Cortex of kidney (tissue), 1 donor: ENCODE measurements at places on chromosomes 7 and 10.

GRCh38 chr7:25254604-25255003, 26.3 kb upstream of the NPVF start:
- DNase-seq = no peak

DNA sequence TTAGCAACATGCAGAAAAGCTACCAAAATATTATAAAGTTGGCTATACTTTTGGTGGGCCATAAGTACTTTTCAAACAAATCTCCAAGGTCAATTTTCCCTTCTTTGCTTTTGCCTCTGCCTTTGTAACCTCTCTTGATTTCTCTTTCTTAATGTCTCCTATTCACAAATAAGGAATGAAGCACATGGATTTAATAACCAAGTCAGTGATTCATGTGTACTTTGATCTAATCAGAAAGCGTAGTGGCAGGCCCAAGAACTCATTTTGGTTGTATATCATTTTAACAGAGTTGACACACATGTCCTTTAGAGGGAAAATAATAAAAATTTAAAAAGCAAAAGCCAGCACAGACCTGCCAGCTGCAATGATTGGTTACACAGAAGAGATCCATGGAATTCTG, 93.7 kb downstream of the FZD1 start:
- no peak for DNase-seq

DNA sequence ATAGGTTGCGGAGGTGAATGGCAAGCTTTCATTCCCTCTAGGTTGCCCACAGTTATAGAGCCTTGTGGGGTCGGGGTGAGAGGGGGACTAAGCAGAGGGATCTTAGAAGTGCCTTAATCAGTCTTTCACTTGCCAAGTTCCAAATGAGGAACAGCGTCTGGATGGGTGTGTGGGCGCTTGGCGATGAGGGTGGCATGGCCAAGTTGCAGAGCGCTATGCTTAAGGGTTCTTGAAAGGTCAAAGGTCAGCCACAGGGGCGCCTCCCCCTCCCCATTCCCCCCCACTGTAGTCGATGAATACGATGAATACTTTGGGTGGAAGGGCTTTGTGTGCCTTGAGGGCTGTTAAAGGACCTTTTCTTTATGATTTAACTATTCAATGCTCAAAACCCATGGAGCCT, 185.0 kb downstream of the TCF7L2 start:
- no peak for DNase-seq

GRCh38 chr10:3132036-3133025, 40.3 kb downstream of the PITRM1 start:
- DNase-seq = no peak
